ENCODE measurements at places on chromosomes 5 and 9.

DNA sequence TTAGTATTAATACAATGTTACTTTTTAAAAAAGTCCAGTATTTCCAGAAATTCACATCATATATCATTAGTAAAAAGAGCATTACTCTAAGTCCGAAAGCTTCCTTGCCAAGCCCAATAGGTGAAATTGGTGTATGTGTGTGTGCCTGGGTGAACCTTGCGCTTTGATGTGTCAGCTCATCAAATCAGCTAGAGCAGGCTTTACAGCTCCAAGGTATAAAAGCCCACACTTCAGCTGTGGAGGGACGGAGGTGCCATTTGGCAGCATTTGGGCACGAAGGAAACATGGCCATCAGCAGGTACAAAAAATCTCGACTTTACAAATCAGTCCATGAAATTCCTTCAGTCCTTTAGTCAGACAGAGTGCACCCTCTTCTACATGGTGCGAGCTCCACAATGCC lies 76.5 kb upstream of the IL7R start:
- DNase-seq: no peak

DNA sequence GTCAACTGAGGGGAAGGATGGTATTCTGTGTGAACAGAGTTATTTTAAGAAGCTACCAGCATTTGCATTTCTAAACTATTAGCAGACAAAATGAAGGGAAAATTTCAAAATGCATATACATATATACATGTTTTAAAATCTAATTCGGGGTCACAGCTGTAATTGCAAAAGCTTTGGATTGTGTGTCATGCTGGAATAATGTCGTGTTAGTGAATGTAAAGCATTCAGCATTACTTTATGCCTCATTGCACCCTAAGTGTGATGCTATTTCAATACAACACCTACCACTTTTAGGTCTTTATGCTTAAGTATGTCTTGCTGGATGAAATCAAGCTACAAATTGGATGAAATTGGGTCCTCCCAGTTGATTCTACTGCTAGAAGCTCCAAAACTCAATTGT lies 687.6 kb upstream of the MEF2C start:
- no peak for DNase-seq

DNA sequence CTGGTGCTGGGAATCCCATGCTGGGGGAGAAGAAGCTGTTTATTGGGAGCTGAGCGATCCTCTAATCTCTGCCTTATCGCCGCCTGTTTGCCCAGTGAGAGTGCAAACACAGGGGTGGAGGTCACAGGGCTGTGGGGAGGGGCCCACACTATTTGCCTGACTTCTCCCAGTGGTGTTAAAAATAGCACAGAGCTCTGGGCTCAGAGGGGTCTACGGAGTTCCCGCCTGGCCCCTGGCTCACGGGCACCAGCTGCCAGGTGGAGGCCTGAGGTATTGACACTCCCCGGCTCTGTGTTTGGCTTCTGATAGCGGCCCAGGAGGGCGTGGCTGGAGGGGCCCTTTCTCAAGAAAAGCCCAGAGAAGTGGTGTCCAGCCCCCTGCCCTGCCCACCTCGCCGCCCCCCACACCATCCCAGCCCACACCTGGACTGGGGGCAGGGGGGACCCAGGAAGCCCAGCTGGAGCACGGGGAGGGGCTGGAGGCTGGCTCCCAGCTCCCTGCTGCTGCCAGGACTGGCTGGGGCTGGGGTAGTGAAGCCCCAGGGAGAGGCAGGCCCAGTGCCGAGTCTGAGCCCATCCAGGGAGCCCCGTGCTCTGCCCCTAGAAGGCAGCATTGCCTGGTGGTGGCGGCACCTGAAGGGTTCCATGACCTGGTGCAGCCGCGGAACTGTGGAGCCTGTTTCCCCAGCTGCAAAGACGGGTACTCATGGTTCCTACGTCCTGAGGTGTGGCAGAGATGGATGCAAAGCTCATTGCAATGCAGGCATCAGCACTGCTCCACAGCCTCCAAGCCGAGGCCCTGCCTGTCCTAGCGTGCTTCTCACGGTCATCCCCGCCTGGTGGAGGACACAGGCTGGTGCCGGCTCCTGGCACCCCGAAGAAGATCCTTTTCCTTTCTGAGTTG lies 35.7 kb upstream of the EGFL7 start:
- DNase-seq: no peak

- DNase-seq: no peak
These were observed at the start of gene PCDHA10 for GRCh38 chr5:140855772-140856674. Gene PCDHA10 (plus strand): TSS chr5:140855897. CDS start chr5:140856049, 152 bp downstream.

DNA sequence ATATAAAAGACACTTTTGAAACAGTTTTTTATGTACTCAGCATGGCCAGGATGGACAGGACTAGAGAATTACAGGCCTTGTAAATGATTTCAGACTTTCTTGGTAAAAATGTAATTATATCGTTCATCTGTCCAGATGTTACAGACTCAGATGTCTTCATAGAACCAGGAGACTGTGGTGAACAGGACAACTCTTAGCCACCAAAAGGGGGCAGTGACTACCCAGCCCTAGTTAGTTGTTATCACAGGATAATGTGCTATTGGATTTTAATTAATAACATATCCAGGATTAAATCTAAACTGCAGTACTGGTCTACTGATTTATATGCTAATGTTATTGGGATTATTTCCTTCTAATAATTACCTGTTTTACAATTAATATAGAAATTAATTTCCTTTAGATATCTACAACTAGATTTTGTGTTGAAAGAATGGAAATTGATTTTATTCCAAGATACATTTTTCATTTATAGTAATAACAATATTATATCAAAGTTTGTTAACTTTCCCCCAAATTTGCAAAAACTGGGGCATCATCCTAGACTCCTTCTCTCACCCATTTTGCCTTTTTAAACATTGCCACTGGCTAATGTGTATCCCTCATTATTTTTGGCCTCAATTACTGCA lies 99.4 kb downstream of the MTREX start:
- no peak for DNase-seq

GRCh38 chr5:73433982-73434342 lies 14.6 kb downstream of the FOXD1 start:
- no peak for DNase-seq

GRCh38 chr5:172768098-172768572 lies 2.9 kb downstream of the DUSP1 start:
- no peak for DNase-seq

- DNase-seq: no peak
These were observed 177.8 kb downstream of the RGS3 start for GRCh38 chr9:113641100-113641885.

DNA sequence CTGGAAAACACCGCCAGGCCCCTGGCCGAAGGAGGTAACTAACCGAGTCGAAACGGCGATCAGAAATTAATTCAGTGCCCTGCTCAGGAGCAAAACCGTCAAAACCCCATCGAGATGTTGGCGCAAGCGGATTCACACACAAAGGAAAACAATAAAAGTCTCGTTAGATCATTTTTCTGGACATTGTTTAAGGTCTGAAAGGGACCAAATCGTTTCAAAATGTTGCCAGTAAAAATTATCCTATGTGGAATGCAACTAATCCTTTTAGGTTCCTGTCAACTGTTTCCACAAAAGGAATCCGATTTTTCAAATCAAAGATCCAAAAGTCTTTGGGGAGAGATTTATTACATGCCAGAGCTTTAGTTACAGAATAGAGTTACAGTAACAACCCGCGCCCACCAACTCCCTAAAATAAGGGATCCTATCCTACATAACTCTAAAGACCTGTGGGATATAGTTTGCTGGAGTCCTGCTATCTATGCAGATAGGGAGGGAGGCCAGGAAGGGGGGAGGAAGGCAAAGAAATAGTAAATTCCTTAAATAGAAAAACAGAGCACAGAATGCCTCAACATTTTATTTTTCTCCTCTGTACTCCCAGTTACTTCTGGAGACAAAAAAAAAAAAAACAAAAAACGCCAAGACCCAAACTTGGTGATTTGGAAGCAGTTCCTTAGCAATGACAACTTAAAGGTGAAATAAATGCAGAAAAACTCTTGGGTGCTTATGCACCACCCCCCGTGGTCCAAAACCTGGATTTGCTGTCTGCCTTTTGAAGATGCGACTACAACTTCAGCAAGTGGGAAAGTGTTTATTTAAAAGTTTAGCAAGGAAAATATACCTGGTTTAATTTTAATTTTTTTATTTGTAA lies 10.6 kb downstream of the FOXD1 start:
- no peak for DNase-seq

DNA sequence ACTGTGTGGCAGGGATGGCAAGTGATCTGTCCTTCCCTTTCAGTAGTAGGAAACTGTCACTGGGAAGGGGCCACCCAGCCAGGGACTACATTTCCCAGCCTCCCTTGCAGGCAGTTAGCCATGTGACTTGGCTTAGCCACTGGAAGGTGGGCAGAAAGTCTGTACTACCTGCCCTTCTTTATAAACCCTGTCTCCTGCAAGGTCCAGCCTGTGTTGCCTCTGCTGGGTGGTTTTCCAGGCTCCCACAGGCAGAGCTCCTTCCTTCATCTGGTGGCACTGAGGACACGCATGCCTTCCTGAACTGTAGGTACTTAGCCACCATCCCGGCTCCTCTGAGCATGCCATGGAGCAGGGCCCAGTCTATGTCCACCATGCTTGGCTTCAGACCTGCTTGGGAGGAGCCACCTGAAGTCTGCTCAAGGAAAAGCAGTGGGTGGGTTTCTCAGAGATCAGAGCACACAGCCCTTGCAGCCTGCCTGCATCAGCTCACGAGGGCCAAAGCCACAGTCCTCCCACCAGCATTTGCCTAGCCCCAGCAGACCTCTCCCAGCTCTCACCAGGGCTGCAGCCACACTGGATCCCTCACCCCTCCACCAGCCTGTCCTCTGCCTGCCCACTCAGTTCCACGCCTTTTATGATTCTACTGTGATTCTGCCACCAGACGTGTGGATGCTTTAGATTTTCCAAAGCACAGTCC lies 16.7 kb upstream of the SLC25A51 start:
- DNase-seq: no peak

DNA sequence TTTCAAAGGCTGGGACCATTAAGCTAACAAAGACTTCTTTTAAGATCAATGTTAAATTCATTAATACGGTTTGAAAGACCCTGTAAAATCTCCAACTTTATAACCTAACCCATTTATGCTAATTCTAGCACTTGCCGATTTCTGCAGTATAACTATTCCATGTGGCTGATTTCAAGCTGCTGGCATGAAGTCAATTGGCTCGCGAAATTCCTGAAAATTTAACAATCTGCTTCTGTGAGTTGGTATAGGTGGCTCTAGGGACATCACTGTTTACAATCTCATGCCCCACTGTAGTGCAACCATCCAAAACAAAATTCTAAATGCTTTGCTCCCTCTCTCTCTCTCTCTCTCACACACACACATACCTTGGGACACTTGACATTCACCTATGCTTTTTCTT lies 70.2 kb downstream of the LPAR1 start:
- no peak for DNase-seq

- no peak for DNase-seq
These were observed 73.4 kb upstream of the NR4A3 start for GRCh38 chr9:99748266-99748665.

DNA sequence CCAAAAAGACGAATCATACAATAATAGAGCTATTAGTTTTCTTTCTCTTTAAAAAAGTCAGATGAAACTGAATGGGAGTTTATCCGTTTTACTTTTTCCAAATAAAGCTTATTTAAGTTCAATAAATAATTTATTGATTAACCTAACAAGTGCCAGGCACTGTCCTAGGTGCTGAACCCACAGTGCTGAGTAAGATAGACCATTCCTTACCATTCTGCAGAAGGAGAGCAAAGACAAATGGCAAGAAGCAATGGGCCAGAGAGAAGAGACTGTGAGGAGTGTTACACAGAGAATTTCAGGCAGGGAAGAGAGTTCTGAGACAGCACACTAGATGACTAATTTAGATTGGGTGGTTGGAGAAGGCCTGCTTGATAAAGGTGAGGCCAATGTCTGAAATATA lies 127.2 kb downstream of the AUH start:
- no peak for DNase-seq

DNA sequence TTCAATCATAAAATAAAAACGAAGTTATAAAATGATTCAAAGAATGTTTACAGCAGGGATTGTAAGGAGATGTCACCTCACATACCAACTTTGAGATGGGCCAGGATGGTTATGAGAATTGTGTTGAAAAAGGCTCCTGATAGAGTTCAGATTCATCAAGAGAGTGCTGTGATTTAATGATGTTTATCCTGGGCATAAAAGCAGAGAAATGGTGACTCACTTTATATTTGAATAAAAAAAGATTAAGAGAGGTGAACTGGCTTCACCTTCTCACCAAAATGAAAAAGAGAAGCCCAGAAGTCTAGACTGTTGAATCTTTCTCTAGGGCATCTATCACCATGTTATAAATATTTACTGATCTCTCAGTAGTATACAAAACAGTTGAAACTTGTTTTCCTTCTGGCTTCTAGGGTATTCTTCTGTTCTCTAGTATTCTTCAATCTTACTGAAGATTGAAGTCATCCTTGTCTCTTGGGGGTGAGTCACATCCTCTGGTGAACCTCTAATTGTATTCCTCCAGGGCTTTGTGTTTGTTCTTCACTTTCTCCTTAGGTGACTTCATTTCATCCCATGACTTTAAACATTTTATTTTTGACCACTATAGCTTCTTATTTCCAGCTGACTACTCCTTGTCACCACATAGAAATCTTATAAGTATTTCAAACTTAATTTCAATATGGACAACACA lies 1237.3 kb upstream of the C9orf72 start:
- no peak for DNase-seq

GRCh38 chr5:8943301-8943700 lies 602.6 kb downstream of the SEMA5A start:
- no peak for DNase-seq

DNA sequence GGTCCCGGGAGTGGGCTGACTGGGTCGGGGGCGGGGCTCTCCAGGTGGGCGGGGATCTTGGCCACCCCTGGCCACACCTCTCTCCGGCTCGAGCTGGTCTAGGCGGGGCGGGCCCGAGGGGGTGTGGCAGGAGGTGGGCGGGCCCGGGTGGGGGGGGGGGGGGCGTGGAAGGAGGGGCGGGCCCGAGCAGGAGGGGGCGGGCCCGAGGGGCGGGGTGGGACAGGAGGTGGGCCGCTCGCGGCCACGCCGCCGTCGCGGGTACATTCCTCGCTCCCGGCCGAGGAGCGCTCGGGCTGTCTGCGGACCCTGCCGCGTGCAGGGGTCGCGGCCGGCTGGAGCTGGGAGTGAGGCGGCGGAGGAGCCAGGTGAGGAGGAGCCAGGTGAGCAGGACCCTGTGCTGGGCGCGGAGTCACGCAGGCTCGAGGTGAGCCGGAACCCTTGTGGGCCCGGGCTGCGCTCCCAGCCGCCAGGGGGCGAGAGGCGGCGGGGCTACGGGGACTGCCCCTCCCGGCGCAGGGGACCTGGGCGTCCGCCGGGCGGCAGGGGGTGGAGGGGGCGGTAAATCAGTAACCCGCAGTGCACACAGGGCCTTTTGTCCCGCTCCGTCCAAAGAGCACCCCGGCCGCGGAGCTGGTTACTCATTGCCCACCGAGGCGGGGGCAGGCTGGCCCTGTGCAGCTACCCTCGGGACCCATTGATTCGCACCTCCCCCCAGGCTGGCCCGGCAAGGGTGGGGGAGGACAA lies at the start of gene FGFR4:
Gene FGFR4, plus strand, starts transcription at position 262 of the 744 bp plus-strand sequence. CDS start 2,688 bp downstream, outside the sequence.
- DNase-seq: peak; percentile 42

DNA sequence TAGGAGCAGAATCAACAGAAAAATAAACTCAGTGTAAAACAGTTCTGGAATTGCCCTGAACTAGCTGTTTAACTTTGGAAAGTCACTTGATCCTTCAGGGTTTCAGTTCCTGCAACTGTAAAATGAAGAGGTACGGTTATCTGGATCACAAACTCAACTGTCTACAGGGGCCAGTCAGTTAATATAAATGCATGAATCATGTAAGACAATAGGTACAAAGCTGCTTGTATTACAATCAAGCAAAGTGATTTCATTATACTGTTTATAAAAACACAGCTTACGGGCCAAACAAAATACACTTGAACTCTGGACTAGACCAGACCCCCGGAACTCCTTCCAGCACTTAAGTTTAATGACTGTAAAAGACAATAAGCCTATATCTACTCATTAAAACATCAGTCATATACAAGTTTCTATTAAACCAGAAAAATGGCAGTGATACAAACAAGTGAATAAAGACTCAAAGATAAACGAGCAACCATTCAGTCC lies 73.0 kb downstream of the MRPS27 start:
- no peak for DNase-seq
